Activated CD4-positive, alpha-beta T cell treated with anti-CD3 and anti-CD28 coated beads for 24 hours (primary cell): ENCODE measurements at places on chromosomes 1 and 21.

DNA sequence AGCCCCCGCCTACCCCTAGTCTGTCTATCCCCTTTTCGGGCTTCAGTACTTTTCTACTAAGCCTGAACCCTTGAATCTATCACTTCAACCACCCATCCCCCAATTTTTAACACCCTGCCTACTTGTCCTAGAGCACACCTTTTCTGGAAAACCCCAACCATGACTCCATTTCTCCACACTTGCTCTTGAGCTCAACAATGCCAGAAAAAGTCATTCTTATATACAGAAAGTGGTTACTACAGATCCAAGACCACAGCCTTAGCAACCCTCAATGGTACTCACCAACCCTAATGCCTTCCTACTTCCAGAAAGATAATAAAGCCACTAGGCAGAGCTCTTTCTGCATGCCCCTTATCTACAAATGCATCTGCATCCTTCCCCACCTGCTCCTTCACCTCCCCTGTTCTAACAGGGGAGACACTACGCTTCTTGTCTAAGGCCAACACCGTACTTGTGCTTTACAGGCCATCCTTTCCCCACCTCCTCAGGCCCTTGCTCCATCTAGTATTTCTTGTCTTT, 41.2 kb downstream of the DMAP1 start:
- DNase-seq, result no peak

GRCh38 chr1:15627343-15627988, 10.2 kb downstream of the DDI2 start:
- DNase-seq, result no peak

DNA sequence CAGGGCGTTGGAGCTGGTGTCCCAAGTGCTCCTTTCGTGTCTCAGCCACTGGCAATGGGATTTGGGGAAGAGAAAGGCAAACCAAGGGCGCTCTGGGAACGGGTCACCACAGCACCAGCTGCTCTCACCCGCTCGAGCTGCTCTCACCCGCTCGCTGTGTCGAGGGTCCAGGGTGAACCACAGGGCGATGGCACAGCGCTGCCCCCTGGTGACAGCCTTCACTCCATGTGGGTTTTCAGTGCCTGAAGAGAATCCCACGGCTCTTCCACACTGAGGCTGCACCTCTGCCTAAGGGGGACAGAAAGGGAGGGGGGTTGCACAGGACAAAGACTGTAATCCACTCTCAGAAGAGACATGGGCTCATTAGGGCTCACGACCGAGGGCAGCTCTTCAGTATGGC, 7.1 kb upstream of the CLDN19 start:
- peak; percentile 31 for DNase-seq

GRCh38 chr1:64685217-64685616, 59.7 kb upstream of the RAVER2 start:
- DNase-seq, result no peak

DNA sequence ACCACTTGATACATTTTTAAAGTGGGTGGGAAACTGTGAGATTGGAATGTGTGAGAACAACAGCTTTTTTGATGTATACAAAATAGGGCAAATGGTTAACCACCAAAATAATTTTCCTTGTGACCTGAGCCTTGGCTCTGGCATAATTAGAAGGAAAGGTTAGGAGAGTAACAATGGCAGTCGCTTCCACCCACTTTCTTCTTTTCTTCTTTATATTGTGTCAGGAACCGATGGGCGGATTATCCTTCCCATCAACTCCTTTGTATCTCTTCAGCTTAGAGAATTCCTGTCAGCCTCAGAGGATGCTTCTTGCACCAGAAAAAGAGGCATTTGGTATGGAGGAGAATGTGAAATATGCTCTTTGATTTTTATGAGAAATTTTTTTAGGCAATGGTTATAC, 90.6 kb downstream of the SDCCAG8 start:
- no peak for DNase-seq

DNA sequence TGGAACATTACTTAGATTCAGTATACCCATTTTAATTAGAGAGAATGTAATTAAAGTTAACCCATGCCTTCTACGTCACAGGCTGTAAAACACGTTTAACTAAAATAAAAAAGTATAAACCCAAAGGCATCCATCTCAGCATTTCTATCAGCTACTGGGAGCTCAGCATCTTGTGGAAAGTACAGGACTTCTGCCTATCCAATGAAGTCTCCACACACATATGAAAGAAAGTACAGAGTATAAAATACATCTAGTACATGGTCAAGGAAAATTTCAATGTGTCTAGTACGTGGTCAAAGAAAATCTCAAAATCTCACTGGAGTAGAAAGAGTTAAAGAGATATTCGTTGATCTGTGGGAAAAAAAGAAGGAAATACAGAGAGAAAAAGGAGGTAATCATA, 141.4 kb upstream of the ZNHIT6 start:
- no peak for DNase-seq

GRCh38 chr1:94807742-94808491, 12.2 kb upstream of the SLC44A3 start:
- no peak for DNase-seq

DNA sequence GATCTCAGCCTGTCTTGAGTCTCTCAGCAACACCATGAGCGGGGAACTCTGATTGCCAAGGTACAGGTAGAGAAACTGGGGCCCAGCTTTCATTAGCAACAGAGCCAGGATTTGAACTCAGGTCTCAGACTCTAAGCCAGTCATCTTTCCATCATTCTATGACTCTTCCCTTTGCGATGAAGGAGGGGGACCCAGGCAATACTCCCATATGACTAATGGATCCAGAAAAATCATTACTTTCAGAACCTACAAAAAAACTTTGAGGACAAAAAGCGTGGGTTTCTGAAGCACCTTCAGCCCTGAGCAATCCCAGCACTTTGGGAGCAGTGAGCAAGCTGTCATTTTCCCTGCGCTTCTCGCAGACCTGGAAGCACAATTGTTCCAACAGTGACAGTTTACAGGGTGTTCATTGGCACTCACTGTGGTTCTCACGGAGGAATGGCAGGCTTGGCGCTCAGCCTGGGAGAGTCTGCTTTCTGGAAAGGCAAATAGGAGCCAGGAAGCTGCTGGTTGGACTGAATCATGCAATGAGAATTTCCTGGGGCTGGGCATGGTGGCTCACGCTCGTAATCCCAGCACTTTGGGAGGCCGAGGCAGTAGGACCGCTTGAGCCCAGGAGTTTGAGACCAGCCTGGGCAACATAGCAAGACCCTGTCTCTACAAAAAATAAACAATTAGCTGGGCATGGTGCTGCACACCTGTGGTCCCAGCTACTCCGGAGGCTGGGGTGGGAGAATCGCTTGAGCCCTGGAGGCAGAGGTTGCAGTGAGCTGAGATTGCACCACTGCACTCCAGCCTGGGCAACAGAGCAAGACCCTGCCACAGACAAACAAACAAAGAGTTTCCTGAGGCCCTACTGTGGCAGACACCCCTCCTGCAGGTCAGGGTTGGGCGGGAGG, 40.1 kb downstream of the SLC2A7 start:
- DNase-seq, result no peak

GRCh38 chr1:153387785-153388184, 3.1 kb downstream of the S100A8 start:
- no peak for DNase-seq
